ENCODE measurements at places on chromosomes 2 and 18.

- DNase-seq, result no peak
These were observed 85.9 kb downstream of the ZNF407 start for GRCh38 chr18:74683573-74683972.

GRCh38 chr2:149832324-149832723 is 244.7 kb upstream of the MMADHC start:
- DNase-seq, result no peak

- no peak for DNase-seq
These were observed 27.5 kb upstream of the GBX2 start for GRCh38 chr2:236195726-236196125.

- no peak for DNase-seq
These were observed 18.7 kb upstream of the DYTN start for GRCh38 chr2:206736935-206737334.

- DNase-seq, result no peak
These were observed 1.6 kb downstream of the OSR1 start for GRCh38 chr2:19356545-19357401.

DNA sequence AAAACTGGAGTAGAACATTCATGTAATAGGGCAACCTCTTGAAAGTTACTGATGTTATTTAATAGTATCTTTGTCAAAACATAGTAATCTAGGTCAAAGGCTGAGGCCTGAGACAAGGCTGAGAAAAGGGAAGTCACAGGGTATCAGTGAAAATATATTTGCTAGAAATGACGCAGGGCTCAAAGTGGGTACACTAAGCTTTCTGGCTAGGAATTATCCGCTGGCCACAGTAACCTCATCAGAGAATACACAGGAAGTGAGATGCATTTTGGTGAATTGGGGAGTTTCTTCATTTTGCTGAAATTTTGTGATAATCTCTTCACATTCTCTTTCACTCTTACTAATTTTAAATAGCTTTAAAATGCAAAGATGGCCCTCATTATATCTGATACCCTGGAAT is 206.8 kb downstream of the OTX1 start:
- DNase-seq, result no peak

DNA sequence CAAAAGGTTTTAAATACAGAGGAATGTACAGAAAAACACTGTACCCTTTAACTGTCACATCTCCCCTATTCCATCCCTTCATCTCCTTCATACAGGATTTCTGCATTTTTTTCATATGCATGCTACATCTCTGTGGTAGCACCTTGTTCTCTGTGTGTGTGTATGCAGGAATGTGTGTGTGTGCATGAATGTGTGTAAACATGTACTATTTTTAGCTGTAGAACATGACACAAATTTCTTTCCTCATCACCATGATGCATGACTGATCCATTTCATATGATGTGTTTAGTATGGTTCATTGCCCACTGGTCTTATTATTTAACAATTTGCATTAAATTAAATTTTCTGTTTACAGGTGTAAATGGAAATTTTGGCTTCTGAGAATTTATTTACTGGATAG is 21.5 kb upstream of the ZEB2 start:
- DNase-seq, result no peak

- no peak for DNase-seq
These were observed 107.7 kb downstream of the ICA1L start for GRCh38 chr2:202763916-202764315.

DNA sequence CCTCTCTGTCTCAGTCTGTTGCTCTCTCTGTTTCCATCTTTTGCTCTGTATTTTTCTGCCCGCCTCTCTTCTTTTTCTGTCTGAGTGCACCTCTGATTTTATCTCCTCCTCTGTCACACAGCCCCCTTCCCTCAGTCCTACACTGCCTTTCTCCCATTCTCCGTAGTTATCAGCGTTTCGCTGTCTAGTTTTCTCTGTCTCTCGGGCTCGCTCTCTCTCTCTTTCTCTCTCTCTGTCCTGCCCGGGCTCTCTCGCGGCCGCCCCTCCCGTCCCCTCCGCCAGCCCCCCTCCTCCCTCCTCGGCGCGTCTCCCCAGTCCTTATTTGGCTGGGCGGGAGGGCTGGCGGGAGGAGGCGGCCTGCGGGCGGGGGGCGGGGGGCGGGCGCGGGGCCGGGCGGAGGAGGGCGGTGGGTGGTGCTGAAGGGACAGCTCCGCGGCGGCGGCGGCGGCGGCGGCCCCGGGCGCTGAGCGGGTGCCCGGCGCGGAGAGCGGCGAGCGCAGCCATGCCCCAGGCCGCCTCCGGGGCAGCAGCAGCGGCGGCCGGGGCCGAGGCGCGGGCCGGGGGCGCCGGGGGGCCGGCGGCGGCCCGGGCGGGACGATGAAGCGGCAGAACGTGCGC is at the start of gene KCNK3:
Gene KCNK3 (plus strand): TSS at position 444 of the 618 bp plus-strand sequence. CDS start 154 bp downstream, at position 598.
- no peak for DNase-seq

DNA sequence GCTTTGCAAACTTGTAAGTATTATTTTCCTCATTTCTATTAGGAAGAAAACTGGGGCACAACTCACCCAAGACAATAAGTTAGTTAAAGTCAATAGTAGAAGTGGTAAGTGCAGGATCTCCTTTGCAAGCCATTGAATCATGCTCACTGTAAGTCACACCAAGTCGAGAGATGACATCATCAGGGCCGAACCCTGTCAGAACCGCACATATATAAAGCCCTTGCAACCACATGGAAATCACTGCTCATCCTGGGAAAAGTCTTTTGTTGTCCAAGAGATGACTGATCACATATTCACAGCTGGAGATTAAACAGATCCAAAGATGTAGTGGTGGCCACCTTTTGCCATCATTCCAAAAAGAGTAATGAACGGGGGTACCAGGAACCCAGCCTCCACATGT is 484.8 kb upstream of the ID2 start:
- peak; percentile 41 for DNase-seq

DNA sequence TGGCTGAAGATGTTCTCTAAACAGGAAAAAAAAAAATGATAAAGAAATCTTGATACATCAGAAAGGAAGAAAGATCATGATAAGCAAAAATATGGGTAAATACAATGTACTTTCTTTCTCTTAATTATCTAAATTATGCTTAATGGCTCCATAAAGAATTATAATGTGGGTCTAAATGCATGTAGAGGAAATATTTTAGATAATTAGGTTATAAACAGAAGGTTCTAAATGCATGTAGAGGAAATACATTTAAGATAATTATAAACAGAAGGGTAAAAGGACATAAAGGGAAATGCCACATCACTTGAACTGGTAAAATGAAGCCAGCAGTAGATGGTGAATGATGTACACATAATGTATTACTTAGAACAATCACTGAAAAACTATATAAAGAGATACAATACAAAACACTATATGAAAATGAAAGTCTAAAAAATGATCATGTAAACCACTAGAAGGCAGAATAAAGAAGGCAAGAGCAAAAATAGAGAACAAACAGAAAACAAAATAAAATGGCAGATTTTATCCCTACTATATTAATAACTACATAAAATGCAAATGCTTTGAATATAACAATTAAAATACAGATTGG is 308.4 kb upstream of the CDH2 start:
- no peak for DNase-seq

DNA sequence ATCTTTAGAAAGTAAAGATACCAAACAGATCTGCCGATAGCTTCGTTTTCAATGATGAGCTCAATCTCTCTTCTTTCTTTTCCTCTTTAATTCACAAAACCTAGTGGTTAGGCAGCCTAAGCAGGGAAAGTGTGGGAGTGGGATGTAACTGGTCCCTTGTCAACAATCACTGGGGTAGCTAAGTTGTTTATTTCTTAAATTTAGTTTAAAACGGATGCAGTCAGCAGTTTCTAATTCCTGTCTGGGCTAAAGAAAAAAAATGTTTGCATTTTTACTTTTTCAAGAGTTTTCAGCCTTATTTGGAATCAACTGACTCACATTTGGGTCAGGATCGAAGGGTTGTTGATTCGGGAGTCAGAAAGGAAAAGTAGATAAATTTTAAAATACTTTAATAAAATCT is 137.7 kb upstream of the TACR1 start:
- no peak for DNase-seq

DNA sequence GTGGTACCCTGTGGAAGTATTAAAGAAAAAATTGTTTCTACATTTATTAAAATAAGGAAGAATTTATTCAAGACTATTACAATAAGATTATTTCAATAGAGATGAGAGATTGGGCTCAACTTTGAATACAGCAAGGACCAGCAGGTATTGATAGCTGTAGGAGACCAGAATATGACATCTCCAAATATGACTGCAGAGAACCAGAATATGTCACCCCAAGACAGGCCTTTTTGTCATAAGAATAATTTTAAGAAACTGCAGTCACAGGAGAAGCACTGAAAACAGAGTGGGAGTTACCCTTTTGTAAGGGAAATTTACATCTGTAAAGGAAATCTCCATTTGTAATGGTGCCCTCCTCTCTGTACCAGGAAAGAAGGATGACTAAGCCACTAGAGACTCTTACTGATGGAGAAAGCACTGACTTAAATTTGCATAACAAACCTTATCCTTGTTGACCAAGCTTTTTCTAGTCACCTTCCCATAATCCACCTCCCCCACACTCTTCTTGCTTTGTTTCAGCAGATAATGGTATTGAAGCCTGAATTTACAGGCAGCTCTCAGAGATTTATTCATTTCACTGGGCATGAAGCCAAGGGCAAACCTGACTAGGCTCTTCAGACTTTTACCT is 145.1 kb upstream of the RMP24 start:
- no peak for DNase-seq

GRCh38 chr2:172462373-172462848 is 35.0 kb downstream of the ITGA6 start:
- no peak for DNase-seq

DNA sequence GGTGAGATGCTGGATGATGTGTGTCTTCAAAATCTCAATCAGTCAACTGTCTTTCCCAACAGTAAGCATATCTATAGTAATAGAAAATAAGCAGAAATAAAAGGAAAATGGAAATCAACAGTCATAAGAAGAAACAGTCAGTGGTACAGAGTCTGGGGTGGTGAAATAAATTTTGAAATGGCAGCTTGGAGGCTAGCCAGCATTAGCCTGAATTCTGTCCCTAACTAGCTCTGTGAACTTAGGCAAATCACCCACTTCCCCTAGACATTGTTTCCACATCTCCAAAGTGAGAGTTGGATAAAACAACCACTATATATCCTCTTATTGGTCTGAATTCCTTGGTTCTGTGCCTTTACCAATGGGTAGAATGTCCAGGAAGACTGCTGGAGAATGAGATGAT is 189.7 kb upstream of the REV1 start:
- DNase-seq, result no peak

DNA sequence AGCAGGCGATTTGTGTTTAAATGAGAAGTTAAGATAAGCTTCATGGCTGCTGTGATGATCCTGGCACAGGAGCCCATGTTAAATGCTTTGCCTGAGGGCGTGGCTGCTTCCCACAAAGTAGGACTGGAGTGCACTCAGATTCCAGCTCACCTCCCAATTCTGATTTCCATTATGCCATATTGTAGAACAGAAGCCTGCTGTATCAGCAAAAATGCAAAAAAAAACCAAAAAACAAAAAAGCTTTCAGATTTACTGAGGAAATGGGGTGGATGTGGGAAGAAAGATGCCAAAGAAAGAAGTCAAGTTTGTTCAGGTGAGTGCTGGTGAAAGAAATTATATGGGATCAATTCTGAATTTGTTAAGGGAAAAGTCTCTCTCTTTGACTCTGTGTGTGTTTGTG is 610.4 kb upstream of the NETO1 start:
- no peak for DNase-seq

GRCh38 chr2:65158557-65158956 is 28.7 kb upstream of the RAB1A start:
- DNase-seq, result no peak

DNA sequence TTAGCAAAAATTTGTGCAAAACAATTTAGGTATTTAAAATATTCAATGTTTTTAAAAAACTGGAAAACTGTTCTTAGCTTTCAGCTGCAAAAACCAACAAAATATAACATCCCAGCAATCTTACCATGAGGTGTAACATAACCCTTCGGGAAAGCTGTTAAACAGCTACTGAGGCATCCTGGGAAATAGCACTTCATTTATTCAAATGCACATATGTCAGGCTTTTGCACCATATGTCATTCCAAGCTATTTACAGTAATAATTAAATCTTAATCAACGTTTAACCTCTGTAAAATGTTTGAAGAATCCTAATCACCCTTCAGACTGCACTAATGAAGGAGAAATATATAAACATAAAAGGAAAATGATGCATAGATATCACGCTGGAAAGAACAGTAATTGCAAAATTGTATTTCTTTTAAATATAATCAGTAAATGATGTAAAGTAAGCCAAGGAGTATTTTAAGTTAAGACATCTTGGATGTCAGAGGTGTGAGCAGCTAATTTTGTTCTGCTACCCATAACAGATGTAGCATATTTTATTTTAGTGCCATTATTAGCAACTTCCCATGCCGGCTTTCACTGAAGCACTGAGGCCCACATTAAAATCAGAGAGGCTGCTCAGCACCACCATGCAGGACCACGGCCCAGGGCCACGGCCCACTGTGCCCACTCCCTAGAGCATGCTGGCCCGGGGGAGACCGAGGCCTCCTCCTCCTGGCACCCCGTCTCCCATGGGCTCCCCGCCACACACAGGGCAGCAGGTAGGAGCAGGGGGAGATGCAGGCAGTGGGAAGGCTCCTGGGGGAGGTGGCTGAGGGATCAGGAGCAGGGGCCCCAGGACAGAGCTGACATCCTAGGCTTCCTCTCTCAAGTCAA is 30.9 kb downstream of the EMX1 start:
- DNase-seq, result no peak

GRCh38 chr2:207694811-207695281 is 16.6 kb upstream of the CCNYL1 start:
- no peak for DNase-seq

DNA sequence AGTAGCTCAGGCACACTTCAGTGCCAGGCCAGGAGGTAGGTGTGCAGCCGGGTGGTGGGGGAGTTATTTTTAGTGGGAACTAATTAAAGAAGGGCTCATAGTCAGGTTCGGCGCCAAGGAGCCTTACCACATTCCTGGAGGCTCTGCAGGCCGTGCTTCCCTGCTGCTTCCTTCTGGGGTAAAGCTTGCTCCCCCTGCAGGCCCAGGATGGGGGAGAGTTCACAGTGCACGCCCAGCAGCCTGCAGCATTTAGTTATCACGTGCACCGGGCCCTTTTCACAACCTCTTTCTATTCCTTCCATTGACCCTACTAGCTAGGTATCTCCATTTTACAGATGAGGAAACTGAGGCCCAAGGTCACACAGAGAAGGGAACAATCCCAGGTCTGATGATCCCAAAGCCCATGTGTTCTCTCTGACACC is 2.5 kb downstream of the KCNF1 start:
- DNase-seq, result no peak

- no peak for DNase-seq
These were observed 96.0 kb downstream of the CDH2 start for GRCh38 chr18:28080876-28081300.

DNA sequence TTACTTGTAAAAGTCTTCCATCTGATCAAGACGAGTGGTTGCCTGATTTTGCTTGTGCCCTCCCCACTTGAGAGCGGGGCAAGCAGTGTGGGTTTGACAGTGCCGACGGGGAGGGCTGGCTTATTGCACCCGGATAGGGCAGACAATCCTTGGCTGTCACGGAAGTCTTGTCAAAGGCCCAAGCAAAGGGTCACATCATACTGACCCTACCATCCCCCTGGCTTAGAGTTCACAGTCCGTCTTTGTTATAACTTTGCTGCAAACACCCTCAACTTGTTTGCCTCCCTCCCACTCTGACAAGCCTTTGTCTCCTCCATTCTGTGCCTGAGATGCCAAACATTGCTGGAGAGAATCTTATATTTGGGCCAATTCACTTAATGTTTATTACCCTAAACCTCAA is 165.9 kb upstream of the MSH6 start:
- no peak for DNase-seq

GRCh38 chr2:119372778-119373568 is 6.2 kb downstream of the DBI start:
- DNase-seq, result no peak

GRCh38 chr2:72803626-72804320 is 22.1 kb downstream of the EXOC6B start:
- DNase-seq, result no peak

- DNase-seq, result no peak
These were observed 352.6 kb downstream of the TNS1 start for GRCh38 chr2:217650229-217650628.

Data from fibroblast of skin of left biceps (primary cell).